Stimulated activated CD8-positive, alpha-beta memory T cell treated with anti-CD3 and anti-CD28 coated beads, Interleukin-4, amount 100 ng/mL, for 1 hour (primary cell): ENCODE measurements at places on chromosomes 2 and 18.

- no peak for DNase-seq
Measured at GRCh38 chr2:146820672-146821071, 1024.2 kb upstream of the ACVR2A start.

GRCh38 chr18:14947482-14948162 is 199.7 kb downstream of the ANKRD30B start:
- no peak for DNase-seq

GRCh38 chr2:19747310-19748072 is 154.3 kb downstream of the TTC32 start:
- no peak for DNase-seq

DNA sequence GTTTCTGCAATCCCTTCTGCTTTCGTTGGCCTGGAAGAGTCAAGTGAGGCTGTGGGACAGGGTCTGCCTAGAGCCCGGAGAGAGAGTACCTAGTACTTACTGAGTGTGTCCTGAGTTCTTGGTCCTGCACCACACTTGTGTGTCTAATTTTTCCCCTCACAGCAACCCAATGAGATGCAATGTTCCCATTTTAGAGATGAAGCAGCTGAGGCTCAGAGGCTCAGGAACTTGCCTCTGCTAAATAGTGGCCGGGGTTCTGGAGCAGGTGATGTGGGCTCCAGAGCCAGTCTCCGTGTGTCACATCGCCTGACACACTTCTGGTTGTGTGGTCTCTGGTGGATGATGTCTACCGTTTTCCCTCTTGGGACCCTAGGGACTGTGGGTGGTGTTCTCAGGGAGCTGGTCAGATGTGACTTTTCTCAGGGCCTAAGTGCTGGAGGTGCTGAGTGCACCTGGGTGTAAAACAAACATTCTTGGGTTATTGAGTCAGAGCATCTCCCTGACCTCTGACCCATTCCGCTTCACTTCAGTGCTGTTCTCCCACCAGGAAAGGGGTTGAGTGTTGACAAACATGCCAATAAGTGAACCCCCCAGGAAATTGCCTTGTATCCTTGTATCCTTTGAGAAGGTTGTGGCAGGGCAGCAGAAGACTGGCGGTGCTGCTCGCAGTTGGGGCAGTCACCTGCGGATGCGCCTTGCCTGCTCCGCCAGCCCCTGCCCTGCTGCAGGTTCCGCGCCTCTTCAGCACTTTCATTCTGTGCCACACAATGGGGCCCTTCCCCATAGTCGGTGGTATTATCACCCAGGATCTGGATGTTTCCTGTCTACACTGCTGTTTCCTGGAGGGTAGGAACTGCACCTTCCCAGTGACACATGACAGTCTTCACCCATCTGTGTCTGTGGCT is 32.1 kb downstream of the HK2 start:
- DNase-seq: no peak

- DNase-seq: no peak
Measured at GRCh38 chr2:28475088-28475595, 20.7 kb upstream of the PLB1 start.

DNA sequence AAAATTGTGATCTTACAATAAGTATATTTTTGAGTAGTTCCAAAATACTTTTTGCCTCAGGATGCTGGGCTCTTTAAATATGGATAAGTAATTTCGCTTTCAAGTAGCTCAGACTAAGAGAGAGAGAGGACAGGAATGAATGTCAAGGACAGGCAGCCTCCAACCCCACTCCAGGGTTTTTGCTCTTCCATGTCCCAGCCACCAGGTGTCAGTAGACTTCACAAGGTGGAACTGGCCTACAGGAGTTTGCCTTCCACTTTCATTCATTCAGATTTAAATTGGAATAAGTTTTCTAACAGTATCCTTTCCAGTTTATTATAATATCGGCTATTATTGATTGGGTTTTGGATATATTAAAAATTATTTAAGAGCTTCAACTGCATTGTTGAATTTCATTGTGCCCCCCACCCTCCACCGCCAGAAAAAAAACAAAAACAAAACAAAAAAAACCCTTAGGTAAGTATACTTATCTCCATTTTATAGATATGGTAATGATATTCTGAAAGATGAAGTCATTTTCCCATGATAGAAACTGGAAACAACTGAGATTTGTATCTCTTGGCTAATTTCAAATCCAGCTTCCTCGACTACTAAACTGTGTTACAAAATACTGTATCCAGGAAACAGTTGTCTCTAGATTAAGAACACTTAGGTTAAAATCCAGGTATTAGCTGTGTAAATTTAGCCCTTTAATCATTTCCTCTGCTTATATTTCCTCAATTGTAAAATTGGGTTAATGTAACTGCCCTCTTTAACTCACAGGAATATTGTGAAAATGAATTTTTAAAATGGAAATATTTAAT is 793.1 kb downstream of the ERBB4 start:
- no peak for DNase-seq

DNA sequence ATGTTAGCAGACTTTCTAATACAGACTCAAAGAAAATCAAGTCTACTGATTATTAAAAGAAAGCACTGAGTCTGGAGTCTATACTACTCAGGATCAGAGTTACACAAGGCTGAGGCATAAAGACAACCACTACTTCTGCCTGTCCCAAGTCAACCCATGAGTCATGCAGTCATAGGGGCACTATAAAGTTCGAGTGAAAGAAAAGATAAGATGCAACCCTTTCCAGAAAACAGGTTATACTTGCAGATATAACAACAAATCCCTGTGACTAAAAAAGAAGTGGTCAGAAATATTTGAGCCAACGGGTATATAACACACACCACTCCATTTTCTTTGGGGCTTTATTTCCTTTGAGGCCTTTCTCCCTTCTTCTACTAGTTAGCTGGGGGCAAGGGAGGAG is 18.6 kb upstream of the SCRN3 start:
- no peak for DNase-seq

DNA sequence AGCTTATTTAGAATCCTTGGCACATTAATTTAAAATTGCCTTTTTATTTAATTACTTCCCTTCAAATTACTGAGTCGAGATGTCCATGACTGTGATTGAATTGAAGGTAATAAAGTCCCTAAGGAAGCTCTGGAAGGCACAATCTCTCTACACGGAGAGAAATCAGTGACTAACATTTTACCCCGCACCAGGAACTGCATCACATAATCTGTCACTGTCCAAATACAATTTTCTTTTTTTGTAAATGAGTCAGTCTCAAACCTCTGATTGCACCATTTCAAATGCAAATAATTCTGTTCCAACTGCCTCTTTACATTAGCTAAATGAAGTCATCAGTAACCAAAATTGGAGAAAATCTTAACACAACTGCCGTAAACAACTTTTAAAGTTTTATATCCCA is 311.9 kb downstream of the CCDC178 start:
- no peak for DNase-seq

- no peak for DNase-seq
Measured at GRCh38 chr18:6561420-6561861, 146.7 kb upstream of the L3MBTL4 start.

DNA sequence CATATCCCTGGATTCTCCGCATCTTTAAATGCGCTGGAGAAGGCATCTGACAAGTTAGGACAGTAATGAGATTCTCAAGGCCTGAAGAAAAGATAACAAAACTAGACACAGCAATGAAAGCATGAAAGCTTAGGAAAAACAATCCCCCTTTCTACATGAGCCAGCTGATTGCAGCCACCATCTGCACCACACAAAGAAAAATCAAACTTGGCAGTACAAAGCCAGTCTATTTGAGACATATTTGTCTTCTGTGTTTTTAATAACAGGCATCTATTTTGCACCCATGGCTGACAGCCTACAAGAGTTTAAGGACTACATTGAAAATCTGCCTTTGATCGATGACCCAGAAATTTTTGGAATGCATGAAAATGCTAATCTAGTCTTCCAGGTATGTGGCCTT is 83.6 kb downstream of the TRABD2A start:
- no peak for DNase-seq

DNA sequence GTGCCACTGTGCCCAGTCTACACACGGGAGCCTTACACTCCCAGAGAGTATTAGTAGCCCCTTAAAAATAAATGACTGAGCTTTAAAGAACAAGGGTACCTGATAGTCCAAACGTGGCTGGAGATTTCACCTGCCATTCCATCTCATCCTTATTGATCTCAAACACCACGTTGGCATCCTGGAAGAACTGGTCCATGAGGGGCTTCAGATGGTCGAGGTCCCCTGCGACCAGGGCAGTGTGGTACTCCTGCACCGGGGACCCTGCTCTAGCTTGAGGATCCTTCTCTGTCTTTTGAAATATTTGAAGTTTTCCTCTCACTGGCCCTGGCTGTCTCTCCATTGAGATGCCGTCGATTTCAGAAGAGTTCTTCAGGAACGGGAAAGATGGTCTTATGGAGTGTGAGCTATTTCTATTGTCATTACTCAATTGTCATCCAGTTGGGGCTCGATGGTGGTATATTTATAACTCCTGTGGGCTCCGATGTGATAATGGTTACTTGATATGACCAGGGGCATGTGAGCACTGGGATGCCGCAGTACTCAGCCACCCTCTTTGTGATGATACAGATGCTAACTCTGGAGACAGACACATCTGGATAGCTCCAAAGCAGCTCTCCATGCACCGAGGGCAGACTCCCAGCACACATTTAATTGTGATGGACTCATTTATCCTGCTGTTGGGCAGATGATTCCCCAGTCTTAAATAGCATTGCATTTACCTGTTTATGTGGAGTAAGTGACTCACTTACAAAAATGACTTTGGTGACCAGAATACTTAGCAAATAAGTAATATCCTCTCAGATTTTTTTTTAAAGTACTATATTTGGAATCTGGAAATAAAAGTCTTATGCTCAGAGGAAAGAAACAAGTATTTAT is 22.8 kb downstream of the ASB18 start:
- DNase-seq: no peak

DNA sequence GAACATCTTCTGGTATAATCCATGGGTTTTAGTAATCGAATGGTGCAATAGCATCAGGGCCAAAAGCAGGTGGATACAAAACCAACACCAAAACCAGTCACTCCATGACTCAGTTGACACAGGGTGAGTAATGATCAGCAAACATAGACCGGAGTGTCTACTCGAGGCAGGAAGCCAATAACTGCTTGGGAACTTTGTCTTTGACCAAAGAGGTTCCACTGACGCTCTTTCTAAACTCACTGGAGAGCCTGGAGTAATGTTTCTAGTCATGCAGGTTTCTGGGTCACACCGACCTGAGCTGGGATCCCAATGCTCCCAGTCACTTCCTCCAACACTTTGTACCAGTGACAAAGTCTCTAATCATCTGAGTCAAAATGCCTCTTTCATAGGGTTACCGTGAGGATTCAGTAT is 30.9 kb downstream of the MREG start:
- DNase-seq: no peak

GRCh38 chr2:72917138-72917876 is at the start of gene EMX1:
Gene EMX1, plus strand, starts transcription at chr2:72917519. Its CDS starts 334 bp downstream, at chr2:72917853.
- DNase-seq: no peak

DNA sequence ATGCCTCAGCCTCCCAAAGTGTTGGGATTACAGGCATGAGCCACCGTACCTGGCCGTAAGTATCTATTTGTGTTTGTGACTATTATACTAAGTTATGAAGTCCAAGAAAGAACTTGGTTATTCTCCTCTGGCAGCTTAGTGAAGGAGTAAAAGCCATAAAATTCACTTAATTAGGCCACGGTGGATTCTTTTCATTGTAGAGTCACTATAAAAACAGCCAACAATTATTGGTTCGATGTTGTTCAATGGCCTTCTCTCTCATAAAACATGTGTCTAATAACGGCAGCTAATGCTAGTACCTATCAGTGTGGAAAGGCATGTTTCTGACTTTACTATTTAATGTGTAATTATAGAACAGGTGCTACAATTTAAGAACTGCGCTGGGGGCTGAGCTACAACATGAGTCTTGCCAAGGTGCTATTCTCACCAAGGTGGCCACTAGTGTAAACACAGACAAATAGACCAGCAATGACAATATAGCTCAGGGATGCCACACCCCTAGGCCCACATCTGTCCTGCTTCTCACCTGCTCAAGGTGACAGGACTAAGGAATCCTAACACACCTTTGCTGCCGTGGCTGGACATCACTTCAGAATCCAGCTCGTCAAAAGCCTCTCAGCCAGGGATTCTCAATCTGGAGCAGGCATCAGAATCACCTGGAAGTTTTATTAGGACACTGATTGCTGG is 17.2 kb downstream of the ATP8B1 start:
- DNase-seq: no peak

DNA sequence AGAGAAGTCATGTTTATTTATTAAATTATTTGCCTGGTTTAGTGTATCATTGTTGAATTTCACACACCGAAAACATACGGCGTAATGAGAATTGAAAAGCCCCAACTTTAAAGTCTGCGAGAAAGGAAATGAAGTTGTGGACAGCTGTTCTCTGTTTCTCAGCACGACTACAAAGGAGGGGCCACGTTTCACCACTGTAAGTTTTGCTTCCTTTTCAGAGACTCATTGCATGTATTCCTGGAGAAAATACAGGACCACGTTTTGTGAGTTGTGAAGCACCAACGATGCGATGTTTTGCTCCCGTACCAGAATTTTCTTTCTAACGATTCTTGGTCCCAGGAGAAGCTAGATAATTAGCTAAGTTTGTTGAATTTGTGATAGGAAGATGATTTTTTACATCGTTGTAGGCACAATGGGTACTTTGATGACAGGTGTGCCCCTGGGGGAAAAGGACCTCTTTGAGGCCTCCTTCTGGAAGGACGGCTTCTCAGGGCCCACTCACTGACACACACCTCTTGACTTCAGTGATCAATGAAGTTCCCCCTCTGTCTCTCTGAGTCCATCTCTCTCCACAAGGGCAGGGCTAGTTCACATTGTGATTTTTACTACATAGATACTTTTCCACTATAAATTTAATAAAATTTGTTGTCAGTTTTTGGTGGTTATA is 23.7 kb upstream of the ACKR3 start:
- DNase-seq: no peak

DNA sequence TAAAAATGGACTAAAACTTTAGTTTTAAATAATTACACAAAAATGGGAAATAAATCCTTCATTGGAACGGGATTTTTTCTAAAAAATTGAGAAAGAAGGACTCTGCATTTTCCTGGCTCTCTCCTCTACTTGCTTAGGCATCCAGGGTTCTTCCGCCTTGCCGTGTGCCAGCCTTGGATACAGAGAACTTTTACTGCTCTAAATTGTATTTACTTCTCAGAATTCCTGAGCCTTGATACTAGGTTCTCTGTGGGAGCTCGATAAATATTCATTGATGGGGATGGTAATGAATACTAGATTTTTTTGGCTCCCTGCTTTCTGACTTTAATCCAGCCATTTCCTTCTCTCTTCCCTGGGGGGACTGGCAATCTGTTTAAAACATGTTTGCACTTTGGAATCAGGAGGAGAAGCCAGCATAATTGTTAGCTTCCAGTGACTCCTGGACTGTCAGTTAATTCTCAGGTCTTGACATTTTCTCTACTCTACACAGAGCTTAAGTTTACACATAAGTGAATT is 746.1 kb upstream of the LRRTM1 start:
- DNase-seq: no peak
